ENCODE measurements at places on chromosomes 2 and 18.

DNA sequence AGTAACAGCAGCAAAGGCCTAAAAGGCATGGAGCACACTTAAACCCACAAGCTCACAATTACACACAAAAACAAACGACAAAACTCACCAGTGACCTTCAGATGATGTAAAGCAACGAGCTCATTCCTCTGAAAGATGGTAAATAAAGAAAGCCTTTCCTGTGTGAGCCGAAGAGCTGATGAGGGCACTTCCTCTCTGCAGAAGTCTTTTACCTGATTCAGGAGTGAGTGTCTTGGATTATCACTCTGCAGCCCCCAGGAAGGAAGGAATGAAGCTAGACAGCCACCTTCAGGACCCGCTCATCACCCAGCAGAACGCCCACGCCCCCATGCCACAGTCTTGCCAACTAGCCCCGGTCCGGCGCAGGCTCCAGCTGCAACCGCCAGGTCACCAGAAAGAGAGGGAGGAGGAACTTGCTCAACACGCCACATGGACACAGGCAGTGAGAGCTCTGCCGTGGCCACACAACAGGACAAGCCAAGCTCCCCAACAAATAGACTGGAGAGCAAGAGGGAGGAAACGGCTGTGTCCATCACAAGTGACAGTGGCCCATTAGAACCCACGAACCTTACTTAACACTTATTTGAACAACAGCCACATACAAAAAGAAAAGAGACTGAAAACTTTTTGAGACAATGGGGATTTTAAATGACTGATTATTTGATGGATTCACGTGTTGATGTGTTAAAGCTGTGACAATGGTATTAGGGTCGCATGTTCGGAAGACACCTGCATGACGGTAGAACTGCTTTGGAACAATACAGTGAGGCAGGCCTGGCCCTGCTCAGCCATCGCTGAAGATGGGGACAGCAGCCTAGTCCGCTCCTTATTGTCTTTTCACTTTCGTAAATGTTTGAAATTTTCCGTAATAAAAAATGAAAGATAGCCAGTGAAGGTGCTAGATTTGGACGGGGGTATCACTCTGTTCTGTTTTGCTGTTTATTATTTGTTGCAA is 127.3 kb downstream of the HDAC4 start:
- no peak for DNase-seq

DNA sequence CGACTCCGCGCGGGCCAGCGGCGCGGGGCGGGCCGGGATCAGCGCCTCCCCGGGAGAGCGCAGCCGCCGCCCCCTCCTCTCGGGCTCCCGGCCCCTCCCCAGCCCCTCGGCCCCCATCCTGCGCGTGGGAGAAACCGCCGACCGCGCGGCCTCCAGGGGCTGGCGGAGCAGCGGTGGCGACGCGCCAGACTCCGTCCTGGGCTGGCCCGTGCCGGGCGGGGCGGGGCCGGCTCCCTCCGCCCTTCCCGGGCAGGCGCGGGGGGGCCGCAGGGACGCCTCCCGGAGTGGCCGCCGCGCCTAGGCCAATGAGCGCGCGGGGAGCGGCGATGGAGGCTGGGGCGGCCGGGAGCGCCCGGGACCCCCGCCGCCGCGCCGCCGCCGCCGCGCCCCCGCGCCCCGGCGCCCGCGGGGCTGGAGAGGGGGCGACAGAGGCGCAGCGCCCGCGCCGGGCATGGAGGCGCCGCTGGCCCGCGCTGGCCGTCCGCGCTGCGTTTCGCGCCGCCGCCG is 49.1 kb downstream of the KCNIP3 start:
- no peak for DNase-seq

DNA sequence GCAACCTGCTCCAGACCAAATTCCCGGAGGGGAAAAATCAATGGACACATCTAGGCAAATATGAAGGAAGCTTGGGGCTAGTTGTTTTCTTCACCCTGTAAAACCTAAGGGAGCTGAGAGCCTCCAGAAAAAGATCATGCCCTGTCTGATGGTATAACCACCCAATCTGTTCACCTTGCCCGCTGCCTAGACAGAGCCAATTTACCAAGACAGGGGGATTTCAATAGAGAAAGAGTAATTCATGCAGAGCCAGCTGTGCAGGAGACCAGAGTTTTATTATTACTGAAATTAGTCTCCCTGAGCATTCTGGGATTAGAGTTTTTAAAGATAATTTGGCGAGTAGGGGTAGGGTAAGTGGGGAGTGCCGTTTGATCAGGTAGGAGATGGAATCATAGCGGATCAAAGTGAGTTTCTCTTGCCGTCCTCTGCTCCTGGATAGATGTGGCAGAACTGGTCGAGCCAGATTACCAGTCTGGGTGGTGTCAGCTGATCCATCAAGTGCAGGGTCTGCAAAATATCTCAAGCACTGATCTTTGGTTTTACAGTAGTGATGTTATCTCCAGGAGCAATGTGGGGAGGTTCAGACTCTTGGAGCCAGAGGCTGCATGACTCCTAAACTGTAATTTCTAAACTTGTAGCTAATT is 35.1 kb upstream of the B4GALT6 start:
- DNase-seq = no peak

DNA sequence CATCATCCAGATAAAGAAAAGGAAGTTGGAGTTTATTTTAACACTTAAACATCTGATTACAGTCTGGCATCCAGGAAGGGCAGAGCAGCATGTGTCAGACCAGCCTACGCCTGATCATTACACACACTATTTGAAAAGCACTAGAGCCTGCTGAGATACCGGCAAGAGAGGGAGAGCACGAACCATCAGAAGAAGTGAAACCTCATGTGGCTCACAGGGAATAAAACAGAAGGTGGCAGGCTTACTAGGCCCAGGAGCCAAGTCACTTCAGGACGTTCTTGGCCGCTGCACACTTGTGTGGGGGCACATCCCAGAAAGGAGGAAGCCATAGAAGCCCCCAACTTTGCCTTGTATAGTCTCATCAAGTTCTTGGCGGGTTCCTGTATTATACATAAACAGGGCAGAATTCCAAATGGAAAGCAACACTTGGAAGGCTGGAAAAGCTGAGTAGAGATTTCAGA is 105.5 kb downstream of the UGGT1 start:
- DNase-seq = no peak

GRCh38 chr2:222196159-222196558 is 102.6 kb downstream of the PAX3 start:
- no peak for DNase-seq

GRCh38 chr2:95344656-95345055 is 47.5 kb downstream of the KCNIP3 start:
- DNase-seq = no peak

DNA sequence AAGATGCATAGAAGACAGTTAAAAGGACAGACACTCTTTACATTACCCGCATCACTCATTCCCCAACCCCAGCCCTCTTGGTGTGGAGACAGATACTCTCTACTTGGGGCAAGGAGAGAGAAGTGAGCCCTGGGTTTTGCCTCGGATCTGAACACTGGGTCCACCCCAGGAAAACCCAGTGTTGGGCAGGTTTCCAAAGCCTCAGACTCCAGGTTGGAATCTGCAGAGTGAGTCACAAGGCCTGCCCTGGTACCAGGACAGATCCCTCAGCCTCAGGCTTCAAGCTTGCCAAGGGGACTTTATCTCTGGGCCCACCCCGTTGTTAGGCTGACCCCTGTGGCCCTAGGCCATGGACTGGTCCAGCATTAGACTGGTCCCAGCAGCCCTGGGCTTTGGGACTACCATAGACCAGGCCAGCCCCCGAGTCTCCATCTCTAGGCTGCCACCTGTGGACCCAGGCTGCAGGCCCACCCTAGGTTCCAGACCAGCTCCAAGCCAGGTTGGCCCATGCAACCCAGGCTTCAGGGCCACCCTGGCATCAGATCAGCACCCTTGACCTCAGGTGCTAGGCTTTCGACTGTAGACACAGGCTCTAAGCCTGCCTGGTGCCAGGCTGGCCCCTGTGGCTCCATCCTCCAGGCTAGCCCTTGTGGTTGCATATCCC is 112.8 kb downstream of the GULP1 start:
- DNase-seq = no peak

- DNase-seq = no peak
Measured at GRCh38 chr2:229230256-229230655, 40.8 kb downstream of the PID1 start.

DNA sequence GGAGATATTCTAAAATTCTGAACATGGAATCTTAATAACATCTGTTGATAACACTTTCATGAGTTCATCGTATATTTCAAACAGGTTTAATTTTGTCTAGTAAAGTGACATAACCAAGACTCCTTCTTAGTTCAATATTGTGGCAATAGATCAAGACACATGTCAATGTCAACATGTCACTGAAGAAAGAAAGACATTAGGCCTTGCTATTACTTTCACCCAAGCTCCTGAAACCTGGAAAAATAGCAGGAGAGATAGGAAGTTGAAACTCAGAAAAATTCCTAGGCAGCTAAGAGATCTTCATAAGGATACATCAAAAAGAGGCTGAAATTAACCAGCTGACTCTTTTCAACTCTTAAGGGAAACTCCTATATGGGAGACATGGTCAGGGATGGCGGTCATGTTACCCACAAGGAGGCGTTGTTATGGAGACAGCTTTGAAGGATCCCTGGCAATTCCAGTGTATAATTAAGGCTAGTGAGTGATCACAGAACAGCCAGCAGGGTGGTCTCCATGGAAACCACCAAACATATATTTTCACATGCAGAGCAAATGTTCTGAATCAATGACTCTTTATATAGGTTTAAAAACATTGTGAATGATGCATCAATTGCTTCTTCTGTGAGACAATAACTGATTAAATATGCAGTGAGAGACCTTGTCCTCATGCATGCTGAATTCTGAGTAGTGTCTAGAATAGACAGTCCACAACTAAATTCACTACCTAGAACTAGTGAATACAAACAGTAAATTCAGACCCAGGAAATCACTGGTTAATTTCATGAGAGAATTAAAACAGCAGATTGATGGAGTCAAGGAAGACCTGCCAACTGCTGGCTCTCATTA is 115.3 kb upstream of the RIOK3 start:
- no peak for DNase-seq

DNA sequence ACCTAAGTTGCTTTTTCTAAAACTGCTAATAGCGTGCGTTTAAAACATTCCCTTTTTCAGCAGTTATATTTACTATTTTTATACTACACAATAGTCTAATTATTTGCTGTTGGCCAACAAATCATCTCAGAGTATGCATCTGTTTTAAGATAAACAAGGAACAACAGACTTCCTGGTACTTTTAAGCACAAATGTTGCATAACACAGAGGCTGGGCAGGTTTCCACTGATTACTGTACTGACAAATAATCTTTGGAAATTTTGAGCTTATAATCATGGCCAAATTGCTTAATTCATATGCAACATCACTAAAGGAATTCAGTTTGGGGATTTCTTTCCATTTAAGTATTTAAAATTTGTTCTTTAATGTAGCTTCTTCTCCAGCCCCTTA is 737.4 kb upstream of the SALL3 start:
- DNase-seq = no peak

DNA sequence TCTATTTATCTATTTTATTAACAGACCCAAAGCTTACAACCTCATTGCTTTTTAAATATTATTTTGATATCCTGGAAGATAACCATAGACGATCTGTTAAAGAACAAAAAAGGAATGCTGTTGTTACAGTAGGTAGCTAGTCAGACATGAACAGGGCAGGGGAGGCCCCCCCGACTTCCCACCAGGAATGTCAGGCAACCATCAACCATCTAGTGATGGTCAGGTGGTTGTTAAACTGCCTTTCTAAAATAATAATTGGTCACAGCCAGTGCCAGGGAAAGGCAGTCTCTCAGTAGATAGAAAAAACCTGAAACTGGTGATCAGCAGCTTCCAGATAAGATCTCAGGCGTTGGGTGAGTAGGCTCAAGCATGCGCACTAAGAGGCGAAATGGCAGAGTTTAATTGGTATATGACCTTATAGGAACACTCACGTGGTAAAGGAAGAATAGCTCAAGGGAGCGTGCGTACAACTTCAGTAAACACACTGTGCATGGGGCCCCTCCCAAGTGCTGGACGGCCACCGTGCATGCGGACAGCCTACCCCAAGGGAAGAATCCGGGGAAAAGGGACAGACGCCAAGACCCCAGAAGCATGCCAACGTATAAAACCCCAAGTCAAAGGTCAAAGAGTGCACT is 32.5 kb upstream of the CCL20 start:
- no peak for DNase-seq
